ENCODE measurements at places on chromosomes 3 and 15.
A peak's percentile ranks its signal among the peaks of the same experiment; 100 is the strongest.

GRCh38 chr3:183142199-183142598 lies 20.3 kb downstream of the LAMP3 start:
- no peak for DNase-seq

DNA sequence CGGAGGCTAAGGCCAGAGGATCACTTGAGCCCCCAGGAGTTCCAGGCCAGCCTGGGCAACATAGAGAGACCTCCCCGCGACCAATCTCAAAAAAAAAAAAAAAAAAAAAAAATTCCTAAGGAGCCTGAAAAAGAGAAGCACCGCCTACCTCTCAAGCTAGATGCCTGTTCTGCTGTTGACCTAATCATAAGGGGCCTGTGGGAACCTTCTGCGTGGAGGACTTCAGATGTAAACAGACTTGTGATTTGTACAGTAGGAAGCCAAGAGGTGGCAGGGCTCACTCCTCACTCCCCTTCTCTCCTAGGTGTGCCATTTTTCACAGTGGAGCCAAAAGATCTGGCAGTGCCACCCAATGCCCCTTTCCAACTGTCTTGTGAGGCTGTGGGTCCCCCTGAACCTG lies 3.2 kb downstream of the TYRO3 start:
- DNase-seq: no peak

- no peak for DNase-seq
These were observed 54.0 kb downstream of the KCNAB1 start for GRCh38 chr3:156174229-156174847.

DNA sequence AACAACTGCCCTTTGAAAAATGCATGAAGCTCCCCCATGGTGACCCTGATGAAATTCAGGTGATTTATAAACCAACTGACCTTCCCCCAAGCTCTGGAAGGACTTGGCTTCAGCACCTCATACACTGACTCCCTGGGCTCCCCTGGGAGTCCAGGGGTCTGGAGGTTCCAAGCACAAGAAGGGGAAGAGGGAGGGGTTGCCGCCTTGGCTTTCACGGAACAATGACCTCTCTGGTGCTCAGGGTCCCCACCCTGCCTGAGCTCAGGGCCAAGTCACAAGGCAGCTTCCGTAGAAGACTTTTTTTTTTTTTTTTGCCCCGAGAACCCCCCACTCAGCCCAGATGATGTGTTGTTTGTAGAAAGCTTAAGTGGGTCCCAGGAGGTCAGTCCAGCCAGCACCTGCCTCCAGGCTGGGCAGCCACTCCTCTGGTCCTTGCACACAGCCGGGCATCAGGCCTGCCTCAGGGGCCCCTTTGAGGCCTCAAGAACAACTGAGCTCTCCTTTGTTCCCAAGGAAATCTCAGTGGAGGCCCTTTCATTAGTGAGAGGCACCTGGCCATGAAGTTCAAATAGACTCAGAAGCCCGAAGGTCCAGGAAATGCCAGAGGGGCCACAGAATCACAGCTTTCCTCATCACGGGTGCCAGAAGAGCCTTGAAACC lies 14.0 kb upstream of the ALAS1 start:
- DNase-seq: no peak

DNA sequence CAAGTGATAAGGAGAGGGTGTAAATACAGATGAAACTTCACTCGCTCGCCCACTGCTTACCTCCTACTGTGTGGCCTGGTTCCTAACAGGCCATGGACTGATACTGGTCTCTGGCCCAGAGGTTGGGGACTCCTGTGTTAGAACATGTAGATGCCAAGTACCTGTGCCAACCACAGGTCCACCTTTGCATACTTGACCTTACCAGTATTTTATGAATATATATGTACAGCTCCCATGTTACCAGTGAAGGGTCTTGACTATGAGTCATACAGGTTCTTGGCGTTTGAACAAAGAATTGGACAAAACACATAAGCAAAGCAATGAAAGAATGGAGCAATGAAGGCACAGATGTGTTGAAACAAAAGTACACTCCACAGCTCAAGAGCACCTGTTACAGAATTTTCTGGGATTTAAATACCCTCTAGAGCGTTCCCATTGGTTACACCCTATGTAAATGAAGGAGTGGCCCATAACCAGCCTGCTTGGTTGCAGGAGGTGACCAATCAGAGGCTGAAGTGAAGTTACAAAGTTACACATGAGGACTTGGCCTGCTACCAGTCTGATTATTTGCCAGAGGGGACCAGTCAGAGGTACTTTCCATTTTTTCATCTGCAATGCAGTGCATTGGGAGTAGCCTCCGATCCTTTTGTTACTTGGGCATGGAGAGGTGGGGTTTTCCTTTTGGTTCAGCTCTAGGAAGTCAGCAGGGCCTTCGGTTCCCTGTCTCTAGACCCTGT lies 1.7 kb upstream of the GFM1 start:
- no peak for DNase-seq

- DNase-seq: no peak
These were observed 462.4 kb downstream of the RAP2B start for GRCh38 chr3:153624310-153625030.

- no peak for DNase-seq
These were observed 5.0 kb downstream of the TMEM207 start for GRCh38 chr3:190444576-190445145.

DNA sequence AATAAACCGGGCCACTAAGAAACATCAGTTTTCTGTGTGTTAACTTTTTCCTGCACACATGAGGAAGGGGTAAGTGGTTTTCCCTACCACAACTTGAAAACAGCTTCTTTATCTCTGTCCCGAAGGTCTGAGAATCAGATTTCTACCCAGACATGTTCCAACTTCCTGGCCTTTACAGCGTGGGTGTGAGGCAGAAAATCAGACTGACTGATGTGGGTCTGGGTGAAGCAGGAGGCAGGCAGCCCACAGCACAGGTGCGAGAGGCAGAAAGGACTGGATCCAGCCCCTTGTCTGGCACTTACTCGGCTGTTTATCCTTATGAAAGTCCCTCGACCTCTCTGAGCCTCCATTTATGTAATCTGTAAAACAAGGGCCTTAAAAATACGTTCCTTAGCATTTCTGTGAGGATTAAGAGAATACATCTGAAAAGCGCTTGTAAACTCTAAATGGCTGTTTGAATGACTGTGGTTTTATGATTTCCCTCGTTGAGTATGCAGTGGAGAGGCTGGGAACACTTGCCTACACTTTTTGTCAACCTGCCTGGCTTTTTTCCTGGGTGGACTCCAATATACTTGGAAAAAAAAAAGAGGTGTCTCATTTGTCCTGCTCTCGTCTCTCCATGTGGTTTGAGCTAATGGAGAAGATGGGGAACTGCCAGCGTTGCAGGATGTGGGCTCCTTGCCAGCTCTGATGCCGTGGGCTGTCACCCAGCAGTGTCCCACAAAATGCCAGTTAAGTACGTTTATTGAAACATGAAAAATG lies 3.1 kb downstream of the AGBL1 start:
- DNase-seq: no peak

DNA sequence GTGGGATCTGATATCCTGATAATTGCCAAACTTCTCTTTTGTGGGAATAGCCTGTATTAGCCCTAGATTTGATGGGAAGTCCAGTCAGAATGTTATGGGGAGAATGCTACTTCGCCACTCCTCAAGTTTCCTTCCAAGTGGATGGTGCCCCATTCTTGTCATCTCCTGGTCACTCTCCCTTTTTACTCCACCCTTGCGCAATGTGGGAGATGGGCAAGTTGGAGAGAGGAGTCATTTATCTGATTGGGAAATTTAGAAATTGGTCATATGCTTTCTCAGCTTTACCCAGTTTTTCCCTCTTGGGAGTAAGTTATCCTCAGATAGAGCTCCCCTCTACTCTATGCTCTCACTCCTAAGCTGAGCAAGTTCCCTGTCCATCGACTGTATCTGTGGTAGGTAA lies 14.4 kb downstream of the FANCD2OS start:
- no peak for DNase-seq

GRCh38 chr3:51974963-51975851 lies at the start of gene ABHD14A:
Gene ABHD14A, plus strand, starts transcription at chr3:51975064. Its CDS starts 72 bp downstream, at chr3:51975136.
- peak; percentile 37 for DNase-seq

DNA sequence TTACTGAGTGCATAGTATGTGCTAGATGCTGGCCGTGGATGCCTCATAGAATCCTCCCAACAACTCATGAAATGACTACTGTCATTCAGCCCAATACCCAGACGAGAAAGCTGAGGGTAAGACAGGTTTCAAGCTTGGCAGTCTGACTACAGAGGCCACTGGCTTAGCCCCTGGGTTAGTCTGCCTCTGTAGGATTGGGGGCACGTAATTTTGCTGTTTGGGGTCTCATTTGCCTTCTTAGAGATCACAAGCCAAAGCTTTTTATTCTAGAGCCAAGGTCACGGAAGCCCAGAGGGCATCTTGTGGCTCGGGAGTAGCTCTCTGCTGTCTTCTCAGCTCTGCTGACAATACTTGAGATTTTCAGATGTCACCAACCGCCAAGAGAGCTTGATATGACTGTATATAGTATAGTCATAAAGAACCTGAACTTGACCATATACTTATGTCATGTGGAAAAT lies 1.0 kb upstream of the CCR5 start:
- DNase-seq: no peak

- peak; percentile 22 for DNase-seq
These were observed 141.3 kb upstream of the CCDC54 start for GRCh38 chr3:107235928-107236315.

GRCh38 chr3:47527952-47528725 lies 14.6 kb upstream of the ELP6 start:
- DNase-seq: no peak

DNA sequence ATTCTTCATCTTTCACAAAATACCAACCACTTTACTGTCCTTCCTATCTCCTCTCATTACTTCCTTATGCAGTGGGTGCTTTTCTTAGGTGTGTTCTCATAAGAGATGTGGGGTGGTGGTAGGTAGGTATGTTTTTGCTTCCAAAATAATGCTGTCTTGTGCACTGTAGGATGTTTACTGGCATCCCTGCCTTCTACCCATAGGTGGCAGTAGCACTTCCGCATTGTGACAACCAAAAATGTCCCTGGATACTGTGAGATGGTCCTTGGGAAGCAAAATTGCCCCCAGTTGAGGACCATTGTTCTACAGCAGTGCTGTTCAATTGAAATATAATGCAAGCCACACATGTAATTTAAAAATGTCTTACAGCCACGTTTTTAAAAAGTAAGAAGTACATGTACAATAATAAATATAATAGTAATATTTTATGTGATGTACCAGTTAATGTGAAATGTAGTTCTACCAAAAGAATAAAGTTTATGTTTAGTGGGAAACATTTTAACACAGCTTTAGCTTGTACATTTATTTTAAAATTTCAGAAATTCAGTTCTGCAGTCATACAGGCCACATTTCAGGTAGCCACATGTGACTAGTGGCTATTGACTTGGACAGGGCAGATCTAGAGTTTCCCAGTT lies 75.2 kb downstream of the NEO1 start:
- peak; percentile 20 for DNase-seq

DNA sequence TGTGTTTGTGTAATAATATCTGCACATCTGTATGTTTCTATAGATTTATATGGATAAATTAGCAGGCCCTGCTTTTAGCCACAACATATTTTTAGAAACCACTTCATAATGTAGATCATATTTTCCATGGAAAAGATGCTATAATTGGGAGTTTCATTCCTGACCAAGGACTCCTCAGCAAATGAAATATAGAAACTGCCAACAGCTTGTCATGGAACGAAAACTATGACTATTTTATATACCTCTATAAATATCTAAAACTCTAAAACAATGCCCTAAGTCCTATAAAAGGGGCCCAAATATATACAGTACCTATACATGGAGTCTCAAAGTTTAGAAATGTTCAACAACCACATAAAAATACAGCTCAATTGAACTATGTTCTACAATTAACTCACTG lies 27.9 kb downstream of the EID1 start:
- DNase-seq: no peak

DNA sequence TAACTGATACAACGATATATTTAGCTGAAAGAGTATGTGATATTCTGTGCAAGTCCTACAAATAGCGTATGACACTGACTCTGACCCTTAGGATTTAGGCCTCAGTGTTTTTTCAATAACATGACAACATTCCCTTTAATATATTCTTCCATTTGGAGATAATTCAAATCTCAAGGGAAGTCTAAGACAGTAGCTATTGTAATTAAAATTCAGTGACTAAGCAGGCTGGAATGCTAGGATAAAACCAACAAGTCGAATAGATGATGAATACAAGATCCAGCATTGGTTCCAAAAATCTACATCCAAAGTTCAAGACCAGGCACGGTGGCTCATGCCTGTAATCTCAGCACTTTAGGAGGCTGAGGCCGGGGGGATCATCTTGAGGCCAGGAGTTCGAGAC lies 56.2 kb downstream of the QTRT2 start:
- DNase-seq: no peak

GRCh38 chr3:9331171-9331570 lies 31.7 kb upstream of the THUMPD3 start:
- no peak for DNase-seq

- DNase-seq: no peak
These were observed 449 bp downstream of the RAF1 start for GRCh38 chr3:12663401-12663935.

DNA sequence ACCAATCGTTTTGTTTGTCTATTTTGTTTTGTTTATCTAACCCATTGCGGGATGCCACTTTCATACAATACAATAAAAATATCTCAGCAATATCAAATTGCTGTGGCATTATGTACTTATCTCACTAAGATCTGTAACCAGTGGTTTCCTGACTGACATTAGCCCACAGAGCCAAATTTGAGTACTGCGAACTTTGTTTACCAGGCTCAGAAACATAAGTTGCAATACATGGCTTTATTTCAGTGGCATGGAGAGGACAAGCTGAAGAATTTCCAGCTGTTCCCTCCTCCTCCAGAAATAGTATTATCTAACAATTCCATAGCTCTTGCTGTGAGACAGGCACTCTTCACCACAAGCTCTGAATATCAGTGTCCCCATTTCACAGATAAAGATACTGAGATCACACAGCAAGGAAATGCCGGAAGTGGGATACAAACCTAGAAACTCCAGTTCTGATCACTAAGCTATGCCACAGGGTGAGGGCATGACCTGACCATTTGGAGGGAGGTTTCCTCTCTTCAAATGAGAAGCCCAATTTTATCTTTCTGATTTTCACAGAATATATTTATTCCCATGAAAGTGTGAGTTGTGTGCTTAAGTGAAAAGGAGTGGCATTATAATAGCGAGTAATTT lies 469.9 kb upstream of the CBLB start:
- DNase-seq: no peak

DNA sequence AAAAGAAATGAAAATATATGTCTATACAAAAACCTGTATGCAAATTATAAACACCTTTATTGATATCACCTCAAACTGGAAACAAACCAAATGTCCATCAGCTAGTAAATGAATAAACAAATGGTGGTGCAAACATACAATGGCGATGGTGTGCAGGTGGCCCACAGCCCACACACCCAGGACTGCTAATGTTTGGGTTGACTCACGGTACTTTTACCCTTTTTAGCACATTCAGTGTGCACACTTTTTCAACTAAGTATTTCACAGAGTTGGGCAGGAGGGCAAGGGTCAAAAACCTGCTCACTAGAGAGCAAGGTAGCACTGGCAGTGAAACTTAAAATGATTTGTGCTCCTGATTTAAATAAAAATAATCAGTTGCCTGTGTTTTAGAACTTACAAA lies 123.1 kb upstream of the BHLHE40 start:
- DNase-seq: no peak

- DNase-seq: peak; percentile 61
These were observed 416 bp downstream of the PBRM1 start for GRCh38 chr3:52685285-52685708.
